ENCODE measurements at places on chromosomes 3 and 15.

- DNase-seq, result peak; percentile 85
These were observed 72.2 kb downstream of the SMAD6 start for GRCh38 chr15:66774001-66774814.

DNA sequence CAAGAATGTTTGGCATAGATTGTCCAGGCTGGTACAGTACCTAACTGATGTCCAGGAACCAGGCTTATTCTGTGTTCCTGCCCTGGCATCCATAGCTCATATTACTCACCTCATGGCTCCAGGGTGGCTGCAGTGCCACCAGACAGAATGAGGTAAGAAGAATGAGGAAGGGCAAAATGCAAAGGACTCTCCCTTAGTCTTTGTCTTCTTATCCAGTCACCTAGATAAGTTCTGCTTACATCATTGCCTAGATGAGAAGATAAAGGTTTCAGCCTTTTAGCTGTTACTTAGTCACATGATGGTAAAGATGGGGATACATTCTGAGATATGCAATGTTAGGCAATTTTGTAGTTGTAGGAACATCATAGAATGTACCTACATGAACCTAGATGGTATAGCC lies 45.8 kb downstream of the CHP1 start:
- DNase-seq, result no peak

- no peak for DNase-seq
These were observed 338.1 kb upstream of the ARHGEF26 start for GRCh38 chr3:153783106-153783505.

DNA sequence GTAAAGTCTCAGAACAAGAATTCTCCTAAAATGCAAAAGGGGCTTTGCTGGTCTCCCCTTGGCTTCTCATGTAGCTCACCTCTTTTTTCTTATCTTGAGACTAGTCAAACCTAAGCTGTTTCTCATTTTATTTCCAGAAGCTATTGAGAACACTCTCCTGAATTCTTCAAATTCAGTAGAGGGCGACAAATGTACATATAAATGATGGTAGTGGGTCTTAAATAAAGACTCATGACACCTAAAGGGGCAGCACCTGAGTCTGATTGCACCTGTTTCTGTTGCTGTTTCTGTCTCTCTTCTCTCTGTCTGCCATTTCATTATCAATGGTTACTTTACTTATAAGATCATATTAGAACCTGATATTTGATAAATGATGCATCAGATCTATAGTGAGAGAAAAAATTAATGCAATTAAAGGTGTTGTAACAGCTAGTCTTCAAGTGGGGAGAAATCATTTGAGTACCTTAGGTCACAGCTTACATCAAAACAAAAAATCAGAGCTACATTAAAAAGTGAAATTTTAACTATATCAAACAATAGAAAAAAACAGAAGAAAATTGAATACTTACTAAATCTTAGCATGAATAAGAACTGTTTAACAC lies 7.0 kb downstream of the ADIPOQ start:
- peak; percentile 47 for DNase-seq

DNA sequence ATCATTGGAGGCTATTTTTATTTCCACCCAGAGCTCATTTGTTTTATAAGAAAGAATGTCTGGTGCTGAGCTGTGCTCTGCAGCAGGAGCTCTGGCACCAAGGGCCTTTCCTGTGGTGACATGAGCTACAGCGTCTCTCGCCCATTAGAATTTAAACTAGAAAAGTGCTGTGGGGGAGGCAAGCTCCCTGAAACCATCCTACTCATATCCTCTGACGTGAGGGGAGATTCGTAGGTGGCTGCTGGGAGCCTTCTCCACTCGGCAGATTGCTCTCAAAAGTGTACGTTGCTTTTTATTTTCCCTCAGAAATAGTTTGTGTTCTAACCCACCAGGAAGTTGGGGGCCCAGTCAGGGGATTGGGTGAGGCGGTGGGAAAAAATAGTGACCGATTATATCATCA lies 76.3 kb upstream of the ARHGEF3 start:
- DNase-seq, result no peak

DNA sequence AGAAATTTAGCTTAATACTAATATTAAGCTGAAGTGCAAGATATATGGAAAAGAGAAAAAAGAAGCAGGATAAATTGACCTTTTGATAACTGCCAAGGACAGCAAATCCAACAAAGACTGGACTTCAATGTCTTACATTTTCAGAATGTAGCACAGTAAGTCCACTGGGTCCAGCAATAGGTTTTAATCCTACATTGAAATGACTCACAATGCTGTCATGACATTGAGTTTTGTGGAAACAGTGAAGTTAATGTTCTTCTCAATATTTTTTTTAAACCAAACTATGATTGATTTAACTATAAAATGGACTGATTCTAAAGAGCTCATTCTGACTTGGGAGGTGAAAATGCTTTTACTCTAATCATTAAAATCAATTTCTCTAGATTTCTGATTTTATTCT lies 166.6 kb upstream of the ZNF717 start:
- DNase-seq, result no peak

GRCh38 chr3:30269751-30270445 lies 336.5 kb upstream of the TGFBR2 start:
- DNase-seq, result no peak

GRCh38 chr15:78035321-78035751 lies 42.2 kb downstream of the TBC1D2B start:
- no peak for DNase-seq

GRCh38 chr3:14082108-14082657 lies 42.5 kb downstream of the CHCHD4 start:
- DNase-seq, result no peak

- DNase-seq, result peak; percentile 50
These were observed at the start of gene PAQR5 for GRCh38 chr15:69298697-69299441. TSS of gene PAQR5 (plus strand) at chr15:69298912. CDS start at chr15:69360081, 61,169 bp downstream.

- DNase-seq, result no peak
These were observed 61.8 kb downstream of the NEO1 start for GRCh38 chr15:73114064-73114463.

GRCh38 chr3:121730940-121731687 lies 18.4 kb downstream of the GOLGB1 start:
- no peak for DNase-seq

GRCh38 chr15:66908744-66909095 lies 156.7 kb upstream of the SMAD3 start:
- DNase-seq, result no peak

GRCh38 chr3:34782871-34783270 lies 856.5 kb upstream of the ARPP21 start:
- DNase-seq, result no peak

GRCh38 chr3:36282766-36283165 lies 97.5 kb upstream of the STAC start:
- no peak for DNase-seq

GRCh38 chr3:24582431-24583403 lies 88.1 kb upstream of the THRB start:
- DNase-seq, result peak; percentile 6

GRCh38 chr3:101779822-101780381 lies 891 bp downstream of the NXPE3 start:
- peak; percentile 50 for DNase-seq

- no peak for DNase-seq
These were observed 10.8 kb downstream of the PRICKLE2 start for GRCh38 chr3:64214381-64215018.

GRCh38 chr3:126481808-126482502 lies 6.3 kb upstream of the ZXDC start:
- DNase-seq, result no peak

GRCh38 chr15:78408961-78409360 lies 29.1 kb upstream of the IREB2 start:
- DNase-seq, result no peak

GRCh38 chr3:118526758-118527513 lies 507.7 kb downstream of the IGSF11 start:
- no peak for DNase-seq

GRCh38 chr3:31892916-31893573 lies 88.0 kb downstream of the OSBPL10 start:
- no peak for DNase-seq

GRCh38 chr3:14157951-14158350 lies 20.4 kb downstream of the XPC start:
- DNase-seq, result no peak

DNA sequence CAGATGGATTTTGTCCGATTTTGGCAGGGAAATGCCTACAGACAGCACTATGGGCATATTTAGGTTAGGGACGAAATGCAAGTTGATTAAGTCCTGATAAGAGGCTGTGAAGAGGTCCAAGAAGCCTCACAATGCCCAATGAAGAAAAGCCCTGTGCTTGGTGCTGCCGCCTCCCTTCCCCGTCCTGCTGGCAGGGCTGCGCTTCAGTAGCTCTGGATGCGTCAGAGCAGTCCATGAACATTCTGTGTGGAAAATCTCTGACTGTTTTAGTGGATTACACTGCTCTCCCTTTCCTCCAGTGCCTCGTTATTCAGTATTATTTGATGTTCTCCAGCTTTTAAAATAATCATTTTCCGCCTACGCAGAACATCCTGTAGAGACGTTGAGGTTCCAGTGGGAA lies 39.6 kb downstream of the MLH1 start:
- DNase-seq, result no peak

DNA sequence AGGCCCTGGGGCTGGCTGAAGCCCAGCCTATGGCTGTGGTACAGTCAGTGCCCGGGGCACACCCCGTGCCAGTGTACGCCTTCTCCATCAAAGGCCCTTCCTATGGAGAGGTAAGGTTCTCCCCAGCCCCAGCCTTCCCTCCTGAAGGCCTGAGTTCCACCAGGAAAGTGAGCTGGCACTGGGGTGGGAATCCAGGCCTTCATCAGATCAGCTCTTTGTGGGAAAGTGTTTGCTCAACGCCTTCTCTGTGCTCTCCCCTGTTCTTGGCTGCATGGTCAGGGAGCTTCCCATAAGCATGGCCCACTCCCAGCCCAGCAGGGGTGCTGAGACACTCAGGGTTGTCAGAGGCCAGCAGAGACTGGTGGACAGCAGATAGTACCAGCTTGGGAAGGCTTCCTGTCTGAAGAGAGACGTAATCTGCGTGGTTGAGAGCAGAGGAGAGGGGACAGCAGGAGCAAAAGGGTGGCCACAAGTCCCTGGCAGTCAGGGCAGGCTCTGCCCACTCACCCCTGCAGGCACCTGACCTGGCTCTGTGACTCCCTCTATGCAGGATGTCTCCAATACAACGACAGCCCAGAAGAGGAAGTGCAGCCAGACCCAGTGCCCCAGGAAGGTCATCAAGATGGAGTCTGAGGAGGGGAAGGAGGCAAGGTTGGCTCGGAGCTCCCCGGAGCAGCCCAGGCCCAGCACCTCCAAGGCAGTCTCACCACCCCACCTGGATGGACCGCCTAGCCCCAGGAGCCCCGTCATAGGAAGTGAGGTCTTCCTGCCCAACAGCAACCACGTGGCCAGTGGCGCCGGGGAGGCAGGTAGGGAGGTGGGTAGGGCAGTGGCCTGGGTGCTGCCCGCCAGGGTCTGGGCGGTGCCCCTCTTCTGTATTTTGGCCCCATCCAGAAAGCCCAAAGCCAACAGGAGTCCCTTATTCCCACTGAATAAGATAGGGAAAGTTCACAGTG lies 38.4 kb downstream of the PML start:
- DNase-seq, result no peak

DNA sequence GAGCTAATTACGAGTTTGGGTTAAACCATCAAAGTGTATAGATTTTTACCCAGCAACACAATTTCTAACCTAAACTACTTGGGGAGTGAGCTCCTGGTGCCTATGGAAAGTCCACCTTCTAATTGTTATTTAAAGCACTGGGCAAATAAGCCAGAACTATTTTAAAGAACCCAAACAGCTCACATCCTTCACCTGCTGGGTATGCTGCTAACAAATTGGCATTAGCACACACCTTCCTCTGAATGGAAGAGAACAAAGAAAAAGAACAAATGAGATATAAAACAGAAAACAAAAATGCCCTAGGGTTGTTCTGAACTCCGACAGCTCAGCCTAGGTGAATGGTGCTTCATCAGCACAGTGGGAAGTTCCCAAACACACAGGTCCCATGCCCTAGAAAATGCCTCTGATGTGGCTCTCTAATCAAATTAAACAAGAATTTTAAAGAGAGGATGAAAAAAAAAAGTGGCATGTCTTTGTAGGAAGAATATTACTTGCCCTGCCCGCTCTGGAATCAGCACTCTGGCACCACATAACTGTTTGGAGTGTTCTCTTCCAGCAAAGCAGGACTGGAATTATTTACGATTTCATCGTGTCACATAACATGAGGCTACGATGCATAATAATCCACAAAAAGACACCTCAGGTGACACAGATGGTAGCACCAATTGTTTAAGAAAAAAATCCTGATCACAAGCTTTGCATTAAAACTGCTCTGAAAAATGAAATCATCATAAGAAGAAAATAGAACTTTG lies 334.4 kb downstream of the GBE1 start:
- no peak for DNase-seq

DNA sequence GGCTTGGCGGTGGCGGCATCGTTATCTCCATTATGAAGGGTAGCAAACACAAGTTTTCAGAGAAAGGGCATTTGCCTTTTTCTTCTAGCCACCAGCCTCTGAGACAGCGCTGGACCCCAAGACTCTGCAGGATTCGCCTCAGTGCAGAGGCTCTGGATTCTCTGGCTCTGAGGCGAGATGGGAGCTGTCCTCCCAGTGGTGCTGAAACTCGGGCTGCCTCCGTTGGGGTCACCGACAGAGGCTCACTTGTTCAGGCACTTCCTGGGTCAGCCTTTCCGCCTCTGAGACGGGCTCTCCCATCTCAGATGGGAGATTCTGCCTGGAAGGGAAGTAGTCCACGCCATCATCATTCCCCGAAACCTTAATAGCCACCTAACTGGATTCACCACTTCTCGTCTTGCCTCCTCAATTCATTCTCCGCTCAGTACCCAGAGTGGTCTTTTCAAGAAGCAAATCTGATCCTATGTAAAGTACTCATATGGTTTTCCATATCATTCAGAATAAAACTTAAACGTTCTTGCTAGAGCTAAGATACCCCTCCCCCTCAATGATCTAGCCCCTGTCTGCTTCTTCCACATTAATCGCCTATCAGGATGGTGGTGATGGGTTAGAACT lies 76.9 kb downstream of the RHCG start:
- no peak for DNase-seq

GRCh38 chr15:67883234-67883773 lies 43.5 kb upstream of the RNU6-1 start:
- DNase-seq, result no peak

DNA sequence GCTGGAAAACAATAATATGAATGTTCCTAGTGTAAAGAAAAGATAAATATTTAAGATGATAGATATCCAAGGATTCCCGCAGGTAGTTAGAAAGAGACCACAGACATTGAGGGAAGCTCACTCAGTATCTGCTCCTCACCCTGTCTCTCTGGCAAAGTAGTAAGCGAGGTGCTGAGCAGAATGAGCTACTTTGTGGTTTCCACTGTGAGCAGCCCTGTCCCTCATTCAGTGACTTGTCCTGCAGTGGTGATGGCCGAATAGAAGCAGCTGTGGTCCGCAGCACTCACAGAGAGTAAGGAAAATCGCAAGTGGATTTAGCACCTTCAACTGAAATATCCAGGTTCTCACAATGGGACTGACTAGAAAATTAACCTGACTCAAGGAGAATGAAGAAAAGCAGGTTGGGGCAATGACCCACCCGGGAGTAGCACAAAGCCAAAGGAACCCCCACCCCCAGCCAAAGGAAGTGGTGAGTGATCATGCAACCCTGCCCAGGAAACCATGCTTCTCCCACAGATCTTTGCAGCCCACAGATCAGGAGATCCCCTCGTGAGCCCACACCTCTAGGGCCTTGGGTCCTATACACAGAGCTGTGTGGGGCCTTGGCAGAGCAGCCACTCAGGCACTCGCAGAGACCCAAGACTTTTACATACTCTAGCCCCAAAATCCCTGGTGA lies 21.8 kb upstream of the SLC25A38 start:
- no peak for DNase-seq

Data from NCI-H1105 (cell line).